Stimulated activated CD4-positive, alpha-beta T cell treated with anti-CD3 and anti-CD28 coated beads, Interleukin-15, amount 100 ng/mL, for 48 hours (primary cell): ENCODE measurements at places on chromosomes 1 and 21.
A peak's percentile ranks its signal among the peaks of the same experiment; 100 is the strongest.

DNA sequence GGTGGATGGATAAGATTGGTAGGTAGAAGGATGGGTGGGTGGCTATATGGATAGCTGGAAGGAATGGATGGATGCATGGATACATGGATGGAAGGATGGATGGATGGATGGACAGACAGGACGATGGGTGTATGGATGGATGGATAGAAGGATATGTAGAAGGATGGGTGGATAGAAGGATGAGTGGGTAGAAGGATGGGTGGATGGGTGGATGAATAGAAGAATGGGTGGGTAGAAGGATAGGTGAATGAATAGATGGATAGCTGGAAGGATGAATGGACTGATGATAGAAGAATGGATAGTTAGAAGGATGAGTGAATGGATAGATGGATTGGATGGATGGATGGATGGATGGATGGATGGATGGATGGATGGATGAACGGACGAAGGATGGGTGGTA lies 5.0 kb downstream of the MASP2 start:
- DNase-seq: no peak

DNA sequence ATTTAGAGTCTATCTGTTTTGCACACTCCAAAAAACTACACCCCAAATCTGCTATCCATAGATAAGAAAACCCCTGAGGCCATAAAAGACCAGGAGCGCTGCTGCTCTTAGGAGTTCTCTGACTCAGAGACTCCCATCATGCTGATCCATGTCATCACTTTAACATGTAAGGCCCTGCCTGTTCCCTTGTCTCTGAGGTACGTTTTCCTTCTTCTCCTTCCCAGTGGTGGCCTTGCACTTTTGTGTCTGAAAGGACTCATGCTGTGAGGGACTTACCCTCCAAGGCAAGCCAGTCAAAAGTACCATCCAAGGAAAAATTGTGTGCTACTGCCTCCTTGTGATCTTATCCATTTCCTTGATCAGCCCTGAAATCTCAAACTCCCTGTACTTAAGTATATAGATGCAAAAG lies 427.4 kb upstream of the NCAM2 start:
- no peak for DNase-seq

DNA sequence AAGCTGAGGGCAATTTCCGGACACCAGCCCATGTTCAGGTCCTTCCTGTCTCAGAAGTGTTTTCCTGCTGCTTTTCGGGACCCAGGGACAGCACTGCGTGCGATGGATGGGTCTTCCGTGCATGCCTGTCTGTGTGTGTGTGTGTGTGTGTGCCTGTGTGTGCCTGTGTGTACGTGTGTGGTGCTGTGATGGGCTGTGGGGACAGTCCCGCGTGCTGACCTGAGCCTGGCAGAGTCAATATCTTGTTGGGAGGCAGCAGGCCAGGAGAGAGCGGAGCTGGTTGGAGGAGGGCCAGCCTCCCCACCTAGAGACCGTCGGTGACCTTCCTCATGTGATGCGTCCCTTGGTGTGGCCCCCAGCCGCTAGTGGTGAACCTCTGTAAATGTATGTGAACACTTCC lies 13.7 kb downstream of the SKI start:
- no peak for DNase-seq

- DNase-seq: no peak
These were observed 30.9 kb upstream of the CCDC17 start for GRCh38 chr1:45654540-45655280.

GRCh38 chr1:212699625-212700222 lies at the start of gene BATF3:
Gene BATF3, minus strand, starts transcription at chr1:212699840. Its CDS starts 78 bp downstream, at chr1:212699762.
- peak; percentile 46 for DNase-seq

GRCh38 chr21:44374601-44375280 lies 21.3 kb downstream of the TRPM2 start:
- DNase-seq: no peak

GRCh38 chr1:231215681-231216385 lies 25.2 kb upstream of the GNPAT start:
- no peak for DNase-seq

DNA sequence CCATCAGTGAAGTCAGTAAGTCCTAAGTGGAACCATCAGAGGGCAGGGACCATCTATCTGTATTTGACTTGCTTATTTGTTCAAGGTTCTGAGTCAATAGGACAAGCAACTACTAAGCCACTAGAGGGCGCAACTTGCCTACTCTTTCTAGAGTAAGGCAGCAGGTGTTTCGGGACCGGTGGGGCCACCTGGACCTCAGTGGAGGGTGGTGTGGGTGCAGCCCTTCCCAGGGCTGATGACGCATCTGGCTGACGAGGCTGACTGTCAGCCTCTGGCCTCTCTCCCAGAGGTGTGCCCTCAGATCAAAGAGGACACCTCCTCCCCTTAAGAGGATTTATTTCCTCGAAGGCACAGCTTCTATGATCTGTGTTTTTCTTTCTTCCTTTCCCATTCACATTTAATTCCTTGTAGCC lies 6.6 kb downstream of the CBR3 start:
- DNase-seq: peak; percentile 82

- no peak for DNase-seq
These were observed 9.6 kb upstream of the TNFRSF25 start for GRCh38 chr1:6475381-6476133.

GRCh38 chr1:187433598-187433997 lies 604.8 kb downstream of the PLA2G4A start:
- no peak for DNase-seq

- DNase-seq: no peak
These were observed 89.1 kb upstream of the SLC35F3 start for GRCh38 chr1:233815357-233815756.

DNA sequence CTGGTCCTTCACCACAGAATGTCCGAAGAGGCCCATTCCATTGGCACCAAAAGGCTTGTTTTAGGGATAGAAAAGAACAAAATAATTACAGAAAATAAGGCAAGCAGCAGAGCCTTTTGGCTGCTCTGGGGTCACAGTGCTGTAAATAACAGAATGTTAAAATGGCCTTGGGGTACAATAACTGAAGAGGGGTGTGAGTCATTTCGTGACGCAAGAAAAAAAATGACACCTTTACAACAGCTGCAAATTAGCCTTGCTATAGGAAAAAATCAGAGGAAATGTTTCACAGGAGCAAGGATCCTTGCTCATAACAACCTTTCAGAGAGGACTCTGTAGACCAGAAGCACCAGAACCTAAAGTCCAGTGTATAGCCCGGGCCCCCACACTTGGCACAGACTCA lies 483.4 kb downstream of the OMA1 start:
- no peak for DNase-seq

- DNase-seq: no peak
These were observed 140.6 kb upstream of the SAMSN1 start for GRCh38 chr21:14686466-14687267.
